ENCODE measurements at places on chromosomes 12 and 14.

GRCh38 chr14:101123618-101124510 lies 220.3 kb upstream of the RTL1 start:
- DNase-seq: no peak

GRCh38 chr12:124898200-124898922 lies 16.1 kb downstream of the UBC start:
- DNase-seq: peak; percentile 51

DNA sequence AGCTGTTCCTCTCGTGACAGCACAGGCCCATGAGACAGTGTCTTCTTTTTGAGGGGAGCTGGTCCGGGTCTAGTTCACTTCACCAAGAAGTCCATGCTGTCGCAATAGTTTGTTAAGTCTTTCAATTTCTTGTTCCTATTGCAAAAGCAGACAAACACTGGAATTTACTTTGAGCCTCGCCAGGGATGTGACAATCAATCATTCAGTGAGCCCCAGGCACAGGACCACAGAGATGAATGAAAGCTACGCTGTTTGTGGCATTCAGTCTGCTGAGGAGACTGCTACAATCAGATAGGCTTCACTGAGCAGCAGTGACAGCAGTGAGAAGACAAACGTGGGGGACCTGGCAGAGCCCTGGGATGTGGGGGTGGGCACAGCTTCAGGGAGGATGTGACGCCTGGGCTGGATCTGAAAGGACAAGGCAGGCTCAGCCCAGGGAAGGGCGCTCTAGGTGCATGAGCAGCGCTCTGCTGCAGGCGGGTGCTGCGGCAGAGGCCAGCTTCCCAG lies 35.5 kb downstream of the TCTN1 start:
- no peak for DNase-seq

DNA sequence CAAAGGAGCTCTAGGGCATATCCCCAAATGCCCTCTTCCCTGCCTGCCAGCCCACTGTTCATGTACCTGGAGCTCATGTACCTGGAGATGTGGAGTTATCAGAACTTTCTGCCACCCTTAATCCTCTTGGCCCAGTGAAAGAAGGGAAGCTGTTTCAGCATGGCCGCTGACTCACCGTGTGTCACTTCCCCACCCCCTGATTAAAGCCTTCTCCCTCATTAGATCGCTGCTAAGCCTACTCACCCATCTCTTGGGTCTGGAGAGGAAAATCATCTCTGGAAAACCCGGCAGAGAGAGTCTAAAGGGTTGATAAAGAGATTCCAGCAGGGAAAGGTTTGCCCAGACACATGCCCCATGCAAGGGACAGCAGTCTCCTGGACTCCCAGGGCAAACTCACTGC lies 4.5 kb upstream of the LTBP2 start:
- peak; percentile 58 for DNase-seq

DNA sequence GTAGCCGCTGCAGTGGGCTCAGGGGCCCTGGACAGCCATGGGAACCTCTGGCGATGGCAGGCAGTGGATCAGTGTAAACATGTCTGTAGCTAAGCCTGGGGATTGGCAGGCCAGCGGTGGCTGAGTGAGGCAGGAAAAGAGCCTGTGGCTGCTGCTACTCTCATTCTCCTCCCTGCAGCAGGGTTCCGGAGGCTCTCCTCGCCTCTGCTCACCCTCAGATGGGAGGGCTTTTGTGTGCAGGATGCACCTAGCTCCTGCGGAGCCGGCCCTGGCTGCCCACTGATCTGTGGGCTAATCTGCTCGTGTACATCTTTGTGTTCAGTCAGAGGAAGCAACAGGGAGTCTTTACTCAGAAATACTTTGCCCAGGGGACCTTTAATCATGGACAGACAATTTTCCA lies 59.5 kb downstream of the GALNT8 start:
- DNase-seq: no peak

DNA sequence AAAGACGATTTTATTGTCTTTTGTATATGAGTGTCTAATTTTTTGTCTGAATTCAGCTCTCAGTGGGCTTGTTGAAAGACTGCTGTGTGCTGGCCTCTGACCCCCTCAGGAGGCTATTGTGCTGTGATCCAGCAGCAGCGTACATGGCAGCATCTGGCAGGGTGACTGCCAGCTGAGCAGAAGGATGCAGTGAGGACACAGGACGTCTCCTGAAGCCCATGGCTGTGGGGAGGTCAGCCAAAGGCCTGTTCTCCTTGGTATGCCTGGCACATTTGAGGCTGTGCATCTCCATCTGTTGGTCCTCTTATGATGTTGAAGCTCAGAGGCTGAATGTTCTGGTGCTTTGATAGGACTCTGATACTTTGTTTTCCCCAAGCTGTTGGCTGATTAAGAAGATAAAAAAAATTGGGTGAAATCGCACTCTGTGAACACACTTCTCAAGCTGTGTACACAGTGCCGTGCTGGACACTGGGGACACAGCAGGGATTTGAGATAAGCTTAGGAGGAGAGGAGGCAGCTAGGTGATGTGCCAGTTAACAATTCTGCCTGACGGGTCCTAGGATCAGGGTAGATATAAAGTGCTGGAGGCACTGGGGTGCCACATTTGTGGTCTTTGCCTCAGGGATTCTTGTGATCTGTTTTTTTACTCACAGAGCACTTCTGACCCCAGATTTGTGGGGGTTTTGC lies 37.5 kb downstream of the EID3 start:
- no peak for DNase-seq

- no peak for DNase-seq
Observed at GRCh38 chr12:92134638-92135274, 10.9 kb downstream of the BTG1 start.

GRCh38 chr14:72111911-72112310 lies 179.7 kb downstream of the RGS6 start:
- no peak for DNase-seq

- DNase-seq: no peak
Observed at GRCh38 chr12:130922511-130922953, 31.2 kb upstream of the ADGRD1 start.

GRCh38 chr12:93609281-93610192 lies 37.1 kb downstream of the SOCS2 start:
- no peak for DNase-seq

DNA sequence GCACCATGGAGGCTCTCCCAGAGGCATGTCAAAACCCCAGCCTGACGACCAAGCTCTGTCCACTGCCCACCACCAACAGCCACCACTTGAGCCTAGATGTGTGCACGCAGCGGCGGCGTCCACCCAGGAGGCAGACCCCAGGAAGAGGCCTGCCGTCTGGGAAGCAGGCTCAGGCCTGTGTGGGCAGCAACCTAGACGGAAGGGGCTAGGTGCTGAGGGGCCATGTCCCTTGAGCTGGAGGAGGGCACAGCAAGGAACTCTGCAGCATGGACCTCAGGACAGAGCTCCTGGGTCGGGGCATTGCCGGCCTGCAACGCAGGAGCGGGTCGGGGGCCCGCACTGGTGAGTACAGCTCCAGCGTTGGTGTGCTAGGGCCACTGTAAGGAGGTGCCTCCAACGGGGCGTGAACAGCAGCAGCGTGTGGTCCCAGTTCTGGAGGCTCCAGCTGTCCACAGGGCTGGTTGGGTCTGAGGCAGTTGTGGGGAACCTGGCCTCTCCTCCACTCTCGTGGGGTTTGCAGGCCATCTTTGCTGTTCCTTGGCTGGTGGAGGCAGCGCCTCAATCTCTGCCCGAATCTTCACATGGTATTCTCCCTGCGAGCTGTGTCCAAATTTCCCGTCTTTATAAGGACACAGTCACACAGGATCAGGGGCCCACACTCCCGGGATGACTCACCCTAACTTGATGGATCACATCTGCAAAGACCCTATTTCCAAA lies 20.5 kb downstream of the ZBTB42 start:
- no peak for DNase-seq

GRCh38 chr12:109714141-109714912 lies 702 bp downstream of the FAM222A start:
- peak; percentile 80 for DNase-seq

DNA sequence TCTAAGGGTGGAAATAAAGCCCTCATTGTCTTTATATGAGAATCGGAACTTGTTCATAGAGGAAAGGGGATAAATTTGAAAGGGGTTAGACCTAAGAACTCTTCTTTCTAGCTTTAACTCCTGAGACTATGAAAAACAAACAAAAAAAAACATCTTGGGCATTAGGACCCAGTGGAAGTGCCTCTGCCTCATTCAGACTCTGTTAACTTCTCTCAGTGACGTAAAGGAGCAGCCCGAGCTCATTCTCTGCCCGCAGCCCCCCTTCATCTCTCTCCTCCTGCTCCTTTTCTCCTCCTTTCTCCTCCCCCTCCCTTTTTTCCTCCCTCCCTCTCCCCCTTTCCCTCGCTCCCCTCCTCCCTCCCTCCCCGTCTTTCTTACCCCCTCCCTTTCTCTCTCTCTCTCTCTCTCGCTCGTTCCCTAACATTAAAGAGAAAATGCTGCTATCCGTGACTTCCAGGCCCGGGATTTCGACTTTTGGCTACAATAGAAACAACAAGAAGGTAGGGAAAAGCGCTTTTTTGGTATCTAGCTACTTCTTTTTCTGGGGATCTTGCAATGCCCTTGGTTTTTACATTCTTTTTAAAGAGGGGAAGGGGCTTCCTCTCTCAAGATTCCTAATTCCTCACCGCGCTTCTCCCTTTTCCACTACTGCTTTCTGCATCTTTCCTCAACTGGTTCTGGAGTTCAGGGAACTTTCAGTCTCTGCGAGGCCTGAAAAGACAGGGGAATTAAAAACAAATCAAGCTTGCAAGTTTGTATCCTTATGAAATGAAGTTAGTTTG lies at the start of gene RBMS2:
Gene RBMS2, plus strand, starts transcription at position 231 of the 782 bp plus-strand sequence. Its CDS starts 204 bp downstream, at position 435.
- DNase-seq: peak; percentile 80

GRCh38 chr14:92254786-92255185 lies 68.2 kb upstream of the SLC24A4 start:
- peak; percentile 72 for DNase-seq

DNA sequence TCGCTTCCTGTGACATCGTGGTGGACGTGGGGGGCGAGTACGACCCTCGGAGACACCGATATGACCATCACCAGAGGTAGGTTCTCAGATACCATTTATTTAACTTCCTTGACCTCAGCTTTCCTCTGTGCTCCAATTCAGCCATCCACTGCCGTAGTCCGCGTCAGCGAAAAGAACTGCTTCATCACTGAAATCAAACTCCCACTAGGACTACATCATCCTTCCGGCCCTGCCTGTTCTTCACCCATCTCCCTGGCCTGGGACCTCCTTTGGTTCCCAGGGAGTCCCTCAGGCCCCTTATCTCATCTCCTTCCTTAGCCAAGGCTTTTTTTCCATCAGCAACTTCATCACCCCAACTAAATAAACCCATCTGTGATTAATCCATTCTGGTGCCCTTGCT lies 692 bp downstream of the MYG1 start:
- no peak for DNase-seq

DNA sequence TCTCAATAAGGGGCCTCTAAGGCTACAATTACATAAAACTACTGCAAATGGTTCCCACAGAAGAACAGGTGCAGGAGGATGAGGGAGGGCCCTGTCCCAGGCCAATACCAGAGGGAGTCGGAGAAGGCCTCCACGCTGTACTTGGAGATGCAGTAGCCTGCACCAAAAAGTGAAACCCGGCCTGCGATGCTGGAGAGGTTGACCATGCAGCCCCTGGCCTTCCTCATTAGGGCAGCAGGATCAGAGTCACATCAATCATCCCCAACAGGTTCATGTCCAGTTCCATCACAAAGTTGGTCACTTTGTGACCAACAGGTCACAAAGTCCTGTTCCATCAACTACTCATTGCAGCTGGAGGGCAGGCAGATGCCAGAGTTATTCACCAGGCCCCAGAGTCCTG lies 23.0 kb downstream of the ZBTB39 start:
- DNase-seq: no peak

DNA sequence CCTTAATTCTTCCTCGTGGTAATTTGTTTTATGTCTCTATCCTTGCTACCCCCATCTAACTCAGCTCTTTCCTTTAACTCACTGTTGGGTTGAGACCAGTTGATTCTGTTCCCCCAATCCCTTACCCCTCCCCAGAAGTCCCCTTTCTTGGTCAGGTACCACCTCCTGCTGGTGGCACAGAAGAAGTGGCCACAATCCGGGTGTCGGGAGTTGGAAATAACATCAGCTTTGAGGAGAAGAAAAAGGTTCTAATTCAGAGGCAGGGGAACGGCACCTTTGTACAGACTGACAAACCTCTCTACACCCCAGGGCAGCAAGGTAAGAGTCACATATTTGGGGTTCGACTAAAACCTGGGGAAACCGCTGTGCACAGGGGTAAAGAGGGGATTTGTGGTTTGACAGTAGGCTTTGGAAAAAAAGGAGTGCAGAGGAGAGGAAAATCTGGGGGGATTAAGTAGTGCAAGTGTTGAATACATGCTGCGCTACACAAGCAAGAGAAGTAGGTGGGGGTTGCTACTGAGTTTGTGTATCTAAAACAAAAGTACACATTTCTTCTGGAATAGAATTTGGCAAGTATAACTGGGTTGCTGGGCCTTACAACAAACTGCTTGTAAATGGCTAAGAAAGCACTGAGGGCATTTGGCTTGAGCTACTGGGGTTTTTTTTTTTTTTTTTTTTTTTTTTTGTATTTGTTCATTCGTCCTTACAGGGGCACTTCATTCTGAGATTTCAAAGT lies 1.3 kb downstream of the A2ML1 start:
- DNase-seq: peak; percentile 73

GRCh38 chr12:307406-307805 lies 44.8 kb upstream of the SLC6A13 start:
- DNase-seq: no peak

- DNase-seq: no peak
Observed at GRCh38 chr14:60777856-60778578, 43.5 kb downstream of the MNAT1 start.

- peak; percentile 44 for DNase-seq
Observed at GRCh38 chr12:124411281-124411878, 116.5 kb downstream of the RFLNA start.

GRCh38 chr12:84807249-84807648 lies 105.3 kb downstream of the SLC6A15 start:
- no peak for DNase-seq

GRCh38 chr12:24561882-24562770 lies 386.8 kb downstream of the BCAT1 start:
- DNase-seq: peak; percentile 30

DNA sequence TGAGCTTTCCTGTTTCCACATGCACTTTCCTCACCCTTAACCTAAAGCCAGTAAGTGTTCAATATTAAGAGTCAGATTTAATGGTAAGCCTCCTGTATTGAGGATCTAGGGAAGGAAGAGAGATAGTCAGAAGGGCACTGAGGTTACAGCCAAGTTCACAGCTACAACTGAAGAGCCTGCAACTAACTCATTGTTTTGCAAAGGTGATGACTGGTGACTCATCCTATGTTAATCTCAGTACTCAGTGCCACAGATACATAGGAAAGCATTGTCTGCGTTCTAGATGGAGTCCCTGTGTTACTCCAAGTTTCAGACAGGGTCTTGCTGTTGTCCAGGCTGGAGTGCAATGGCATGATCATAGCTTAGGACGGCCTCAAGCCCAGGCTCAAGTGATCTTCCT lies 157.0 kb upstream of the RBM19 start:
- DNase-seq: no peak

GRCh38 chr12:53223389-53224060 lies 8.5 kb downstream of the RARG start:
- peak; percentile 51 for DNase-seq

GRCh38 chr12:11687528-11687927 lies 38.1 kb downstream of the ETV6 start:
- no peak for DNase-seq

GRCh38 chr14:31457665-31458659 lies 656 bp upstream of the DTD2 start:
- no peak for DNase-seq
